Breast epithelium (tissue), 4 donors: ENCODE measurements at places on chromosomes 12 and 14.

DNA sequence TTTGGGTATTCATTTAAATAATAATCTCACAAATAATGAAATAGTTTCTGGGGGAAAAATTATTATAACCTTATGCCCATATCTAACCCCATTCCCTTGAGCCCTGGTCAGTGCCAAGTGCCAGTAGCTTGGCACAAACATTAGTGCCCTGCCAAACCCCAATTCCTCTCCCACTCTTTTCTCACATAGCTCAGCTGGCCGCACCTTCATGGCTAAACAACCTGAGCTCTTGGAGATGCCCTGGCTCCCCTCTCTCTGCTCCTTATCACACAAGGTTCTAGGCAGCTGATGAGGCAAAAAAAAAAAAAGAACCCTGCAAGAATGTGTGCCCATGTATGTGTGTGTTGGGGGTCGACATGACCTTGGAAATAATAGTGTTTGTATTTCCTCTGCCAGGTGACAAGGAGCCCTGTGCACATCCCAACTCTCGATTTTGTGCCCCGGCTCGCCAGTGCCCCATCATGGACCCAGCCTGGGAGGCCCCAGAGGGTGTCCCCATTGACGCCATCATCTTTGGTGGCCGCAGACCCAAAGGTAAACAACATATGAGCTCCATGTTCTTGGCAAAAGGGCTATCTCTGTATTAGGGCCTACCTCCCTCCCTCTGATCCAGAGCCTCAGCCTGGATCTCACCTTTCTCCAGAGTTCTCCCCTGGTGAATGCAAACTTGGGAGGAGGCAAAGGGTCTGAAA, 8.4 kb downstream of the PCK2 start:
- no peak overlapping the region for H3K4me3 ChIP-seq
- DNase-seq = no peak
- no peak overlapping the region for H3K27ac ChIP-seq
- no peaks in the 10 kb centered on the region for H3K27me3 ChIP-seq
- H3K36me3 ChIP-seq = no peaks in the 10 kb centered on the region

DNA sequence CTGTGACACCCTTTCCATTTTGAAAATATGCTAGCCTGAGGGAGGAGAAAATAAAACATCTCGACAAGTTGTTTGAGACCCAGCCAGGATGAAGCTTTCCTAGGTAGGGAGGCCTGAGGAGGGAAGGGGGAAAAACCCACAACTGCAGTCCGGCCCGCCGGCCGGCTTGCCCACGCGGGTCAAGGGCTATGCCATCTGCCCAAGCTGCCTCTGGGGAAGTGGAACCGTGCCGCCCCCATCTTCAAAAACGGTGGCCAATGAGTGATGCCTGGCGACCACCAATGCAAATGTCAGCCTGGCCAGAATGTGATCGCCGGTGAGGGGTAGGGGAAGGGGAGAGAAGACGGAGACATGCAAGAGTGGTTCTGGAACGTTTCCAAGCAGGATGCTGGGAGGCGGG, 263.5 kb upstream of the ALG10B start:
- no peak overlapping the region for H3K27ac ChIP-seq
- H3K27me3 ChIP-seq = no peaks in the 10 kb centered on the region
- H3K4me3 ChIP-seq = no peak overlapping the region
- DNase-seq = no peak

DNA sequence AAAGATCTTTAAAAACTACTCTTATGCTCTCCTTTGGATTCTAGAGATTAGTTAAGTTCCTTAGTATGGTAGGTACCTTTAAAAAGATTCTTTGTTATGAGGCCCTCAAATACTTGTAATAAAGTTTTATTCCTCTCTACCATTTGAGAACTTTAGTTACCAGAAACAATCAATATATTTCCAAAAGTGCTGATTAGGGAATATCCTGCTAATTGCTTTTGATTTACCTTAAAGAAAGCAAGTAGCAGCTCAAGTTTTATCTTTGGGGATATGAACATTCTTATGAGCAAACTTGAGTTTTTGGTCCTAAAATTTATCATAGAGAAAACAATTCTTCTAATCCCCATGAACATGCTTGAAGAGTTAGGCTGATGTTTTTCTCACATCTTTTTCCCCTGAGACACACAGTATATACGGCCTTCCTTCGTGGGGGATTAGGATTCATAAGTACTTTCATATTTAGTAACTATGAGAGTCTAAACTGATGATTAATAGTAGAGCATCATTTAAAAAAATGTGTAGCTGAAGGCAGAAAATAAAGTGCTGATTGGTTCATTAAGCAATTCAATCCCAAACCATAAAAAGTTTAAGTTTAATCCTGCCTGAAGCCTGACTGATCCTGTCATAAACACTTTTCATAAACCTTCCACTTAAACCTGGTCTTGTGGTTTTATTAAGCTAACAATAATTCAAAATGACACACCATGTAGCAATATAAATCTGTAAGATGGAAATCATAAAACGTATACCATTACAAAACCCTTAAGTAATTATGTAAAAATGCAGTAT, 380.5 kb upstream of the FBXO33 start:
- DNase-seq = no peak
- H3K27ac ChIP-seq = no peak overlapping the region
- H3K27me3 ChIP-seq = no peaks in the 10 kb centered on the region

DNA sequence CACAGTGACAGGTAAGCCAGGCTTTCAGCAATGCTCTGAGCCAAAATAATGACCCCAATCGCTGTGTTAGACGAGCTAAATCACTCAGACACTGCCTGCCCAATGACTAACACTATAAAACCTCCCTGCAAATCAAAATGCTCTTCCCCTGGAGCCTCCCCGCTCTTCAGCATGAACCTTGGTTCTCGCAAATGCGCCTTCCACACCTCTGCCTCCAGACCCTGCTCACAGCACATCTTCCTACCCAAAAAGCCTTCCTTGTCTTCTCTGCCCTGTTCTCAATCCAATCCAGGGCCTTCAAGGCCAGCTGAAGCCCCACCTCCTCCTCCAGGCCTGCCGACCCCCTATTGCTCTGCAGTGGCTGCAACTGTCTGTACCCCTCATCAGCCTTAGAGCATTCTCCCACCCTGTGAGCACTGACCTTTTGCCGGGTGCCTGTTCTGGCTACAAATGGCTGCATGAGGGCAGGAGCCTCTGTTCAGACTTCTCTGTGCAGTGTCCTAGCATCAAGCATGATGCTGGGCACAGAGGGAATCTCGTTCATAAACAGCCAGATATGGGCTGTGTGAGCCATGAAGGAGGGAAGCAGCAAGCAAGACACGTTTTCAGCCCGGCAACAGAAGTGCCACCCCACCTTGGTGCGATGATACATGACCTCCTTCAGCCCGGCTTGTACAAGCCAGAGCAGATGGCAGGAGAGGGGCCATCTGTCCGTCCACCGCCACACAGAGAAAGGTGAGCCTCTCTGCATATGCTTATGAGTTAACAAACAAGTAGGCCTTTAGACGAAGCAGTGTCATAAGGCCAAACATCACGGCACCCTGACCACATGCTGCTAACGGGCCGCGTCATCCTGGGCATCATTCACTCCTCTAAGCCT, 64.5 kb upstream of the DDX11 start:
- H3K36me3 ChIP-seq = no peaks in the 10 kb centered on the region
- no peaks in the 10 kb centered on the region for H3K4me1 ChIP-seq
- H3K27me3 ChIP-seq = no peaks in the 10 kb centered on the region
- no peak overlapping the region for H3K4me3 ChIP-seq

GRCh38 chr14:60637479-60638315, 11.6 kb downstream of the SIX1 start:
- peak overlapping the region; percentile 36 for H3K4me3 ChIP-seq
- peaks cover 60% of the 10 kb centered on the region for H3K27me3 ChIP-seq
- H3K27ac ChIP-seq = no peak overlapping the region
- no peaks in the 10 kb centered on the region for H3K36me3 ChIP-seq

DNA sequence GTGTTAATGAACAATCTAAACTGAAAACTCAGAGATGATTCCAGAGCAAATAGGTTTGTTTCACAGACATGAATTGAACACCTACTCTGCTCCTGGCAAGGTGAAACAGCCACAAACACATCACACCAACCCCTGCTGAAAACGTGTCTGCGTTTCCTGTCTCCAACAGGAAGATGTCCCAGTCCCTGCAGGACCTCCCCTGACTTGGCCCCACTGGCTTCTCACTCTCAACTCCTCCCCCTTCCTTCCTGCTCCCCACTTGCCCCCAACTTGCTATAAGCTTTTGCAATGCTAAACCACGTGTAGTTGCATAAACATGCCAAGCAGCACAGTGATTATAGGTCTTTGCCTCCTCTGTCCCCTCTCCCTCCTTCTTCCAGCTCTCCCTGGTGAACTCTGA, 567.6 kb downstream of the BCL11B start:
- H3K27ac ChIP-seq = no peak overlapping the region
- no peak for DNase-seq
- H3K4me1 ChIP-seq = no peaks in the 10 kb centered on the region
- H3K4me3 ChIP-seq = no peak overlapping the region
- peaks cover 5% of the 10 kb centered on the region for H3K27me3 ChIP-seq
